DND-41 (cell line): ENCODE measurements at places on chromosomes 2 and 18.

DNA sequence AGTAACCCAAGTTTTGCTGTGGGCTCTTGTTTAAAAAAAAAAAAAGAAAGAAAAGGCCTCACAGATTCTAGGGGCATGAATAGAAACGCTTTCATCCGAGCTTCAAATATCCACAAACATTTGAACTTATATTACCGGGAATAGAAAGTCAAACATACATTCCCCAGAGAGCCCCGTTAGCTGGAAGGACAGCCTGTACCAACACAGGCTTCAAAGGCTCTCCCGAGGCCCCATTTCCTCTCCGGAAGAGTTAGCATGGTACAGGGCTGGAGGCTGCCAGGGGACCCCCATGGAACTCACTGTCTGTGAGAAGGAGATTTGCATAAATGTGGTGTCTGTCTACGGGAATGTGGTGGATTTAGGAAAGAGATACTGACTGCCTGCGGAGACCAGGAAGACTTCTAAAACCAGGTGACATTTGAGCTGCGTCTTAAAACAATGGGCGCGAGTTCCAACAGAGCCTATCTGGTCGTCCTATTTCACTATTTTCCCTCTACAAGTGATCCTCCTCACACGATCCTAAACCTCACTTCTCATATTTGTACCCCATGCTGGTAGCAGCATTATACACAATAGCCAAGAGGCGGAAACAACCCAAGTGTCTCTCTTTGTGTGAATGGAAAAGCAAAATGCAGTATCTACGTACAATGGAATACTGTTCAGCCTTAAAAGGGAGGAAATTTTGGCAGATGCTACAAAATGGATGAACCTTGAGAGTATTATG, 820 bp upstream of the MATN3 start:
- H3K4me1 ChIP-seq = no peaks in the 10 kb centered on the region
- no peak overlapping the region for H3K4me3 ChIP-seq
- peaks cover 5% of the 10 kb centered on the region for H3K27me3 ChIP-seq
- H3K27ac ChIP-seq = no peak overlapping the region
- no peak for DNase-seq

DNA sequence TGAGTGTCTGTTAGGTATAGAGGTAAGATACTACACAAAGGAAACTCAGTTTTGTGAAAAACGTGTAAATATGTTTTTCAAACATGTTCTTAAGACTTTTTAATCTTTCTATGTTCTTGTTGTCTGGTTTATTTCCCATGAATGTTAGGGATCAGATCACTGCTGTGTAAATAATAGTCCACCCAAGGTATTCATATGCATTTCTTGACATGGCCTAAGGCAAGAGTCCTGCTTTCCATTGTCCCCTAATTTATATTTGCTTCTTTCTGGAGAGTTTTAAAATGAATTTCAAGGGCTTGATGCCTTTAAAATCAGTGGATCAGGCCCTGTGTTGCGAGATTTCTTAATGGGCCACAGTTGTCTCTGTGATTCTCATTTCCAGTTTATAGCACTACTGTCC, 28.9 kb downstream of the CRIM1 start:
- H3K4me1 ChIP-seq = no peaks in the 10 kb centered on the region
- no peak for DNase-seq
- H3K4me3 ChIP-seq = no peak overlapping the region
- H3K27me3 ChIP-seq = no peaks in the 10 kb centered on the region
- no peak overlapping the region for H3K27ac ChIP-seq
- H3K36me3 ChIP-seq = no peaks in the 10 kb centered on the region

DNA sequence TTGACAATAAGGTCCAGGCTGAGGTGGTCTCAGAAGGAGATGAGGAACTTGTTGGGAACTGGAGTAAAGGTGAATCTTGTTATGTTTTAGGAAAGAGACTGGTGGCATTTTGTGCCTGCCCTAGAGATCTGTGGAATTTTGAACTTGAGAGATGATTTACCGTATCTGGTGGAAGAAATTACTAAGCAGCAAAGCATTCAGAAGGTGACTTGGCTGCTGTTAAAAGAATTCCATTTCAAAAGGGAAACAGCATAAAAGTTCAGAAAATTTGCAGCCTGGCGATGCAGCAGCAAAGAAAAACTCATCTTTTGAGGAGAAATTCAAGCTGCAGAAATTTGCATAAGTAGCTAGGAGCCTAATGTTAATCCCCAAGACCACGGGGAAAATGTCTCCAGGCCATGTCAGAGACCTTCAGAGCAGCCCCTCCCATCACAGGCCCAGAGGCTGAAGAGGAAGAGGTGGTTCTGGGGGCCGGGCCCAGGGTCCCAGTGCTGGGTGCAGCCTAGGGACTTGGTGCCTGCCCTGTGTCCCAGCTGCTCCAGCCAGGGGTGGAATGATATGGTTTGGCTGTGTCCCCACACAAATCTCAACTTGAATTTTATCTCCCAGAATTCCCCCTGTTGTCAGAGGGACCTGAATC, 73.5 kb downstream of the FIGN start:
- DNase-seq = no peak
- no peaks in the 10 kb centered on the region for H3K36me3 ChIP-seq
- H3K27ac ChIP-seq = no peak overlapping the region
- H3K4me1 ChIP-seq = no peaks in the 10 kb centered on the region
- no peak overlapping the region for H3K4me3 ChIP-seq
- H3K27me3 ChIP-seq = peaks cover 2% of the 10 kb centered on the region

GRCh38 chr2:99487906-99488305, 1.9 kb downstream of the REV1 start:
- H3K27me3 ChIP-seq = peaks cover 2% of the 10 kb centered on the region
- peaks cover 43% of the 10 kb centered on the region for H3K4me1 ChIP-seq
- peak overlapping the region; percentile 1; the same call in 1 of the 2 replicates for H3K27ac ChIP-seq
- peak overlapping the region; percentile 86 for H3K4me3 ChIP-seq
- no peak for DNase-seq
- H3K36me3 ChIP-seq = no peaks in the 10 kb centered on the region; the same call in 1 of the 2 replicates

GRCh38 chr2:102033031-102033749, 41.4 kb downstream of the IL1R2 start:
- no peak overlapping the region for H3K27ac ChIP-seq
- H3K36me3 ChIP-seq = no peaks in the 10 kb centered on the region
- no peak overlapping the region for H3K4me3 ChIP-seq
- peaks cover 8% of the 10 kb centered on the region for H3K4me1 ChIP-seq
- DNase-seq = peak; percentile 64

GRCh38 chr2:51003345-51004192, 28.4 kb downstream of the NRXN1 start:
- no peak for DNase-seq
- no peak overlapping the region for H3K27ac ChIP-seq
- H3K4me3 ChIP-seq = no peak overlapping the region
- no peaks in the 10 kb centered on the region for H3K4me1 ChIP-seq
- no peaks in the 10 kb centered on the region for H3K27me3 ChIP-seq

DNA sequence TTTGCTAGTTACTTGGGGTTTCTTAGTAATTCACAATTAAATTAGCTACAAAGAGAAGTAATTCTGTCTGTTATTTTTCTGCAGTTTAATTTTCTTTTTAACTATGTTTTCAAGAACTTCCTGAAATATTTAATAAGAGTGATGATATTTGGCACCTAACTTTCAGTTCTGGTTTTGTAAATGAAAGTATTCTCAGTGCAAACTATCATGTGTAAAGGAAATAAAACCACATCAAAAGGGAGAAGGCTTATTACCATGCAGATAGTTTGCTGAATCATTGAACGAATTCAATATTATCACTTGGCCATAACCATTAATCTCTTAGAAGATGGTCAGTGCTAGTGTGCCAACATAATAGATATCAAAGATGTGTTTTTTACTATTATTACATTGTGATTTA, 29.2 kb downstream of the DYTN start:
- peaks cover 6% of the 10 kb centered on the region for H3K27me3 ChIP-seq
- H3K36me3 ChIP-seq = no peaks in the 10 kb centered on the region
- H3K27ac ChIP-seq = no peak overlapping the region
- no peak overlapping the region for H3K4me3 ChIP-seq

- H3K27me3 ChIP-seq = no peaks in the 10 kb centered on the region
- H3K4me1 ChIP-seq = peaks cover 8% of the 10 kb centered on the region; the same call in 1 of the 2 replicates
- H3K27ac ChIP-seq = no peak overlapping the region
- peaks cover 22% of the 10 kb centered on the region for H3K36me3 ChIP-seq
These were observed 12.9 kb upstream of the NFATC1 start for GRCh38 chr18:79382681-79383387.

GRCh38 chr2:100057901-100058261, 84.5 kb downstream of the AFF3 start:
- no peaks in the 10 kb centered on the region for H3K27me3 ChIP-seq
- DNase-seq = no peak
- peaks cover 21% of the 10 kb centered on the region; the same call in 1 of the 2 replicates for H3K36me3 ChIP-seq
- H3K4me3 ChIP-seq = no peak overlapping the region

DNA sequence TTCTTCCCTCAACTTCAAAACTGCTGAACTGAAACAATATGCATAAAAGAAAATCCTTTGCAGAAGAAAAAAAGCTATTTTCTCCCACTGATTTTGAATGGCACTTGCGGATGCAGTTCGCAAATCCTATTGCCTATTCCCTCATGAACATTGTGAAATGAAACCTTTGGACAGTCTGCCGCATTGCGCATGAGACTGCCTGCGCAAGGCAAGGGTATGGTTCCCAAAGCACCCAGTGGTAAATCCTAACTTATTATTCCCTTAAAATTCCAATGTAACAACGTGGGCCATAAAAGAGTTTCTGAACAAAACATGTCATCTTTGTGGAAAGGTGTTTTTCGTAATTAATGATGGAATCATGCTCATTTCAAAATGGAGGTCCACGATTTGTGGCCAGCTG, 8.4 kb downstream of the HOXD8 start:
- H3K4me3 ChIP-seq = no peak overlapping the region
- H3K27me3 ChIP-seq = peaks cover 6% of the 10 kb centered on the region
- no peak overlapping the region for H3K27ac ChIP-seq
- DNase-seq = no peak
- no peaks in the 10 kb centered on the region for H3K36me3 ChIP-seq
- peaks cover 12% of the 10 kb centered on the region for H3K4me1 ChIP-seq

GRCh38 chr2:128783193-128783671, 464.6 kb upstream of the HS6ST1 start:
- no peak overlapping the region for H3K27ac ChIP-seq
- H3K4me3 ChIP-seq = no peak overlapping the region
- DNase-seq = no peak
- H3K36me3 ChIP-seq = no peaks in the 10 kb centered on the region

GRCh38 chr18:2939317-2939716, 73.6 kb downstream of the LPIN2 start:
- no peak overlapping the region for H3K4me3 ChIP-seq
- H3K27ac ChIP-seq = no peak overlapping the region
- DNase-seq = no peak
- peaks cover 46% of the 10 kb centered on the region for H3K36me3 ChIP-seq
- H3K4me1 ChIP-seq = no peaks in the 10 kb centered on the region

DNA sequence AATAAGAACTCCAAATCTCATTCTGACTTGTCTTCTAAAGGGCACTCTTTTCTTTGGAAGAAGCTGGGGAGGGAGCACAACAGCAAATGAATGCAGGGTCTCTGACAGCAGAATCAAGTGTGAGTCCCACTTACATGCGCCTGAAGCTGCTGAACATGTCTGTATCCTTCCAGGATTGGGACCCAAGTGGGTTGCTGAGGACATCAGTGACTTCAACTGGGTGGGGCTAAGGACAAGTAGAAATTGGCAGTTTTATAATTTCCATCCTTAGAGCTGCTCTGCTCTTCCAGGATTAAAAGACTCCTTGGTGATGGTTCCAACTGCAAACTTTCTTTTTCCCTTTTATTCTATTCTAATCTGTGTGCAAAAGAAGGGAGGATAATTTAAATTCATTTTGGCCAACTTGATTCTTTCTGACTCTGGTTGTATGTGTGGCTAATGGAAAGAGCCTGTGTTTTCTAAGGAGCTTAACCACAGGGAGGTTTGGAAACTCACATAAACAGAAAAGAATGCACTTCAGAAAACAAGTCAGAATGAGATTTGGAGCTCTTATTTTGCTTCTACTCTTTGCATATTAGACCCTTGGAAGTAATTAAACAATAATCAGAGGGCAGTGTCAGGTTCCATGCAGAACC, 20.6 kb downstream of the ANTXR1 start:
- no peak for DNase-seq
- H3K27me3 ChIP-seq = no peaks in the 10 kb centered on the region
- no peak overlapping the region for H3K27ac ChIP-seq
- H3K4me1 ChIP-seq = no peaks in the 10 kb centered on the region
- H3K4me3 ChIP-seq = no peak overlapping the region
- no peaks in the 10 kb centered on the region for H3K36me3 ChIP-seq

DNA sequence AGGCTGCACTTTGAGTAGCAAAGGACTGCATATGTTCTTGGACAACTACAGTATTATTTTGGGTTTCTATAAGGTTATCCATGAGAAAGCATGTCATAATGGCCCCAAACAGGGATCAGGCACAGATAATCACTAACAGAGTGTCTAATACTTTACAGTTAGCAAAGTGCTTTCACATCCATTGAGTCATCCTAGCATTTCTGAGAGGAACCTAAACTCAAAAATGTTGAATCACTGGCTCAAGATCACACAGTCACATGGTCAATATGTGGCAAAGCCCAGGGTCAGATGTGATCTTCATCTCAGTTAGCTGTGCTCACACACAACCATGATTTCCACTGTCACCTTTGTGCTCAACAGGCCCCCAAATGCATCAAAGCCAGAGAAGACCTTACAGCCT, 156.1 kb upstream of the VRK2 start:
- no peaks in the 10 kb centered on the region for H3K4me1 ChIP-seq
- no peak for DNase-seq
- H3K27me3 ChIP-seq = no peaks in the 10 kb centered on the region
- no peaks in the 10 kb centered on the region for H3K36me3 ChIP-seq
- H3K4me3 ChIP-seq = no peak overlapping the region
- H3K27ac ChIP-seq = no peak overlapping the region

DNA sequence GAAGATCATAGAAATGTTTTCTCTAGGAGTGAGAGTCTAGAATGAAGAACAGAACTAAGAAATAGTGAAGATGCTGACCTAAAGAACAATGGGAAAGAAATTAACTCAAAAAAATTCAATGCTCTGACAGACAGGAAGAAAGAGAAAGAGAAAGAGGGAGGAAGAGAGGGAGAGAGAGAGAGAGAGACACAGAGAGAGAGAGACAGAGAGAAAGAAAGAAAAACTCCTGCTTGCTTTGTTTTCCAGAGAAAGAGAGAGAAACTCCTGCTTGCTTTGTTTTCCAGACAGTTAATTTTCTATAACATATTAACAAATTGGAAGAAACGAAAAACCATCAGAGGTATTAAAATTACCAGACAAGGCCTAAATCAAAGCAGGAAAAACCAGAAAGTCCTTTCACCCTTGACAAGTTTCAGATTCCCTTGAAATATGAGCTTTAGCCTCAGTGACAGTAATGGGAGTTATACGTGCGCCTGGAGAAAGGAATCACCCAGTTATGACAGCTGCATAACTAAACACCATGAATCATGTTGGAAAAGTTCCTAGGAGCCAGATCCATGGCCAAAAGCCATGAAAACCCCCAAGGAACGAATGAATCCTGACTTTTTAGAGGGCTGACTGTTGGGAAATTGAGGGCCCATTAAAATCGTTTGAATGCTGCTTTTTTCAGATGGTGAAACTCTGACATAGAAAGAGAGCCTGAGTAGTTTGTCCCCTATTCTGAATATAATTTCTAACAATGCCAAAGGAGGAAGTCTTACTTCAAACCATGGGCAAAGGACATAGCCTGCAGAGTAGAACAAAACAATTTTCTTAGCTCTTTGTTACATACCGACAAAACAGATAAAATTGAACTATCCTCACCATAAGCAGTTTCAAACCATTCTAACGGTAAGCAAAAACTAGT, 228.6 kb upstream of the CHST9 start:
- H3K36me3 ChIP-seq = no peaks in the 10 kb centered on the region
- no peak overlapping the region for H3K4me3 ChIP-seq
- no peak for DNase-seq
- no peak overlapping the region for H3K27ac ChIP-seq
- no peaks in the 10 kb centered on the region for H3K27me3 ChIP-seq
- no peaks in the 10 kb centered on the region for H3K4me1 ChIP-seq
